ENCODE measurements at places on chromosomes 11 and 22. TPM values are rescaled to one million over a fixed set of nuclear protein-coding genes. Genes with fewer than 3 reads are reported as not detected.
A peak's percentile ranks its signal among the peaks of the same experiment; 100 is the strongest.

GRCh38 chr22:20319041-20319744 lies 667 bp downstream of the DGCR6L start:
- H3K4me3 ChIP-seq = peak overlapping the region; percentile 81
- H3K27ac ChIP-seq = peak overlapping the region; percentile 52
- no peaks in the 10 kb centered on the region for H3K27me3 ChIP-seq
- peaks cover 35% of the 10 kb centered on the region for H3K4me1 ChIP-seq
- H3K36me3 ChIP-seq = peaks cover 2% of the 10 kb centered on the region

- H3K27me3 ChIP-seq = no peaks in the 10 kb centered on the region
- no peak overlapping the region for H3K27ac ChIP-seq
- no peak overlapping the region for H3K4me3 ChIP-seq
- DNase-seq = no peak
- no peaks in the 10 kb centered on the region for H3K36me3 ChIP-seq
- H3K4me1 ChIP-seq = no peaks in the 10 kb centered on the region
Observed at GRCh38 chr22:35563211-35563610, 22.6 kb downstream of the RASD2 start.

DNA sequence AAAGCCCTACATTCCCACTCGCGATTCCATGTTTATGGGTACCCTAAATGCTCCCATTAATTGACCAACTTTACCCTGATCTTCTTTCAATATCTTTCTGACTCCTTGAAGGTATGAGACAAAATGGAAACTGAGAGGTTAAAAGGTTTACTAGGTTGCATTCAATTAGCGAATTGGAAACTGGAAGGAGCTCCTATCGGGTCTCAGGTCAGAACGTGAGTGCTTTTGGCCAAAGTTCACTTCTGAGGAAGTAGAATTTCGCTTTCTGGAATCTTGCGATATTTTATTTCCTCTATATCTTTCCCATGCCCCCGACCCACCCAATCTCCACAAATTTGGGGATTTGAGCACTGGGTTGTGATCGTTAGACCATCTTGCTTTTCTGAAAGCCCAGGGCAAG lies 2.6 kb downstream of the EHF start:
- DNase-seq = no peak
- peaks cover 12% of the 10 kb centered on the region for H3K27me3 ChIP-seq
- peaks cover 12% of the 10 kb centered on the region for H3K4me1 ChIP-seq
- H3K36me3 ChIP-seq = no peaks in the 10 kb centered on the region
- no peak overlapping the region for H3K27ac ChIP-seq
- no peak overlapping the region for H3K4me3 ChIP-seq

GRCh38 chr11:105903113-105903512 lies 118.9 kb downstream of the MSANTD4 start:
- no peaks in the 10 kb centered on the region for H3K4me1 ChIP-seq
- H3K27ac ChIP-seq = no peak overlapping the region
- H3K36me3 ChIP-seq = no peaks in the 10 kb centered on the region
- H3K27me3 ChIP-seq = no peaks in the 10 kb centered on the region
- no peak for DNase-seq

- peaks cover 36% of the 10 kb centered on the region for H3K4me1 ChIP-seq
- H3K27me3 ChIP-seq = no peaks in the 10 kb centered on the region
- H3K36me3 ChIP-seq = no peaks in the 10 kb centered on the region
- peak overlapping the region; percentile 23 for H3K27ac ChIP-seq
- peak overlapping the region; percentile 89 for H3K4me3 ChIP-seq
Observed at GRCh38 chr11:73141031-73141308, 1.1 kb downstream of the FCHSD2 start.

DNA sequence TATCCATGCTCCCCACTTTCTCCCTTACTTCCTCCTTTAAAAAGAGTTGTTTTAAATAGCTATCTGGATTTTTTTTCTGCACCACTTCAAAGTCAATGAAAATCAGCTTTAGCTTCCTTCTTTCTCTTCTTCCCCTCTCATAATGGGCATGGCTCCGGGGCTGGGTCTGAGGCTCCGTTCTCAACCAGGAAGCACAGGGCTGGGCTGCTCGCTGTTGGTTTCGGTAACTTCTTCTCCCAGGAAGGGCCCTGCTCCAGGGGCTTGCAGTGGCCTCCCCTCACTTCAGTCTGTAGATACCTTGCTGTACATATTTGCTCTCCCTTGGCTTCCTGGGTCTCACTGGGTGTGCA lies 23.8 kb downstream of the MICAL2 start:
- peaks cover 23% of the 10 kb centered on the region for H3K4me1 ChIP-seq

- H3K4me1 ChIP-seq = no peaks in the 10 kb centered on the region
- H3K36me3 ChIP-seq = no peaks in the 10 kb centered on the region
- H3K27ac ChIP-seq = no peak overlapping the region
- no peaks in the 10 kb centered on the region for H3K27me3 ChIP-seq
Observed at GRCh38 chr11:36116161-36116560, 172.3 kb downstream of the LDLRAD3 start.

- H3K4me3 ChIP-seq = no peak overlapping the region
- no peak overlapping the region for H3K27ac ChIP-seq
- H3K27me3 ChIP-seq = no peaks in the 10 kb centered on the region
Observed at GRCh38 chr22:16960884-16961249, 47.2 kb downstream of the GAB4 start.

DNA sequence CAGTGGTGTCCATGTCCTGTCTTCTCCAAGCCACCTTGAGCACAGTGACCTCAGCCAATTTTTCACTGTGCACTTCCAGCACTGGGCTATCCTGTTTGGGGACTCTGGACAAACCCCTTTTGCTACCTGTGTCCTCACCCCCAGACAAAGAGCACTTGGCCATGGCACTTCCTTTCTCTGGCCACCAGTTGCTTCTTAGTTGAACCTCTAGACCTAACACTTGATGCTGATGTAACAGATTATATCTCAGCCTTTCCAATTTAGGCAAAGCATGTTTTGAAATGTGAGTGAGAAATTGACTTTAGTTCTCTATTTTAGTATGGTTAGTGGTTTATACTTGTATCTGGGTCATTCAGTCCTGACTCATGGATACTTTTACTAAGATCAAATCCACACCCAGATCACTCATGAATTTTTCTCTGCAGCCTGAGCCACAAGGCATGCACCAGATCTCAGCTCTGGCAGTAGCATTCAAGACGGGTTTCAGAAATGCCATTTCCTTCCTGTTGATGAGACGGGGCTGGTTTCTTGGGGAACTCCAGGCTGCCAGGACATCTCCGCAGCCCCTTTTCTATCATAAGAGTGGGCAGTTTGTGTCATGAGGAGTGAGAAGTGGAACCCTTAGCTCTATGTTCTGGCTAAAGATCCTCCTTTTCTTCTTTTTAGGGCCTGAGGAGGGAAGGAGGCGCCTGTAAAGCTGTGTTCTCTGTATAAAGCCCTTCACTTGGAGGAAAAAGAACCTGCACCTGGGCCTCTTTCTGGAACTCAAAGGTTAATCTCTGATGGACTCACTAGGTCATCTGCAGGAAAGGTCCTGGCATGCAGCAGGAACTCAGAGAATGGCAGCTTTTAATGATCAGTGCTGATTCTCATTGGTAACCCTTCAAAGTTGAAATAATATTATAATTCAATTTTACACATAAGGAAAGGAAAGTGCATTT lies 185.6 kb upstream of the TENM4 start:
- no peak for DNase-seq
- H3K27me3 ChIP-seq = no peaks in the 10 kb centered on the region
- H3K36me3 ChIP-seq = no peaks in the 10 kb centered on the region
- H3K4me1 ChIP-seq = no peaks in the 10 kb centered on the region
- H3K4me3 ChIP-seq = no peak overlapping the region

- no peak overlapping the region for H3K4me3 ChIP-seq
- DNase-seq = no peak
- no peaks in the 10 kb centered on the region for H3K27me3 ChIP-seq
- H3K36me3 ChIP-seq = no peaks in the 10 kb centered on the region
- H3K27ac ChIP-seq = no peak overlapping the region
Observed at GRCh38 chr22:34950489-34950888, 115.5 kb upstream of the ISX start.

GRCh38 chr22:27754247-27754887 lies 47.2 kb downstream of the MN1 start:
- no peaks in the 10 kb centered on the region for H3K27me3 ChIP-seq
- H3K4me1 ChIP-seq = peaks cover 6% of the 10 kb centered on the region
- H3K4me3 ChIP-seq = no peak overlapping the region
- DNase-seq = no peak

DNA sequence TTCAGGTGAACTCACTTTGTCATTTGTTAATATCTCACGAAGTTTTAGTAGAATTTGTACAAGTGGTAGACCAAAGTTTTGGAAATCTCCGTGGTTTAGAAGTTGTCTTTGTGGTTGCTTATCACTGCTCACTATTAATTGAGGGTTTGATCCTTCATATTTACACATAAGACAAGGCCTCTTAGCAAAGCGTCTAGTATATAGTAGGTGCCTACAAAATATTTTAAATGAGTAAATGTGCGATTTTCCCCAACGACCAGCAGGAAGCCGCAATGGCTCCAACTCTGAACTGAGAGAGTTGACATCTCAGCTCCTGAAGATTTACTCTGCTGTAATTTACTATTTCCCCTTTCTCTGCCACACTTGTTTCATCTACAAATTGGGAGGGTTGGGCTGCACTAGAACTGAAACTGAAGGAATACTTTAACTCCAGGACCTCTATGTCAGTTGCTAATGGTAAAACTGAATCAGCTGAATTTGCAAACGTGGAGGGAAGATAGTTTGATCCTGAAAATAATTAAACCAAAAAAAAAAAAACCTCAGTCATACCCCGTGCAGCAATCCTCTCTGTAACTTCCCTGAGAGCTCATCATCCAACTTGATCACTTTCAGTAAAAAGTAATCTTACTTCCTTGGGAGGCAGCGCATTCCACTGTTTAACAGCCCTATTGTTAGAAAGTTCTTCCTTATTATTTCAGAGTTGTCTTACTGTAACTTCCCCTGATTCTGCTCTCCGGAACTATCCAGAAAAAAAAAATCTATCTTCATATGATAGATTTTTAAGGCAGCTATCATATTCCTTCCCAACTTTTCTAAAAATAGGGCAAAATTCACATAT lies 1.3 kb upstream of the SBF2 start:
- H3K4me1 ChIP-seq = peaks cover 22% of the 10 kb centered on the region
- no peaks in the 10 kb centered on the region for H3K36me3 ChIP-seq
- DNase-seq = no peak
- no peak overlapping the region for H3K27ac ChIP-seq
- no peak overlapping the region for H3K4me3 ChIP-seq
- H3K27me3 ChIP-seq = peaks cover 24% of the 10 kb centered on the region

DNA sequence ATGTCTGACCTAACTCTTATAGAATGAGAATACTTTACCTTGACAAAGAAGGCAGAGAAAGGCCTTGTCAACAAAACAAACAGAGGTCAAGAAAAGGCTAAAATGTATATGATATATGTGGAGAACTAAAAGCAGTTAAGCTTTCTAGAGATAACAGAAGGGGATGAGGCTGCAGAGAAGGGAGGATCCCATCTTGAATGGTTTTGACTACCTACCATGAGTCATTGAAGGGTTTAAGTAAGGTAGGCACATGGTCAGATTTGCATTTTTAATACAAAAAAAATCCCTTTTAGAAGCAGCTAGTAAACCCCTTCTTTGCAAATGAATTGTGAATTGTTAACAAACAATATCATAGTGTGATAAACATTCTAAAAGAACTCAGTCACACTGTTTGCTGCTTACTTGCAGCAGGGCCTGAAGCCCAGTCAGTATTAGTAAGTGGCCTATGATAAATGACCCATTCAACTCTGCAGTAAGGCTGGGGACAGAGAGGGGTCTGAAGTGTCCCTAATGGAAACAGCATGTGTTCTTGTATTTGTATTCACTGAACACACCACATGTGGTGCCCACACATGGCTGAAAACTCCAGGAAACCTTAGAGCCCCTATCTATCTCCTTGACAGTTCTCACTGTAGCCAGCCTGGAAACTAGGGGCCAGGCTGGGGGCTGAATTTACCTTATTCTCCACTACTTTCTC lies 328.8 kb upstream of the PITPNB start:
- no peak overlapping the region for H3K4me3 ChIP-seq
- H3K4me1 ChIP-seq = no peaks in the 10 kb centered on the region
- H3K27me3 ChIP-seq = no peaks in the 10 kb centered on the region
- no peak overlapping the region for H3K27ac ChIP-seq
- no peaks in the 10 kb centered on the region for H3K36me3 ChIP-seq
- no peak for DNase-seq

GRCh38 chr11:128261011-128261421 lies 326.3 kb downstream of the ETS1 start:
- no peak overlapping the region for H3K27ac ChIP-seq
- H3K4me3 ChIP-seq = no peak overlapping the region
- peaks cover 6% of the 10 kb centered on the region for H3K4me1 ChIP-seq
- H3K27me3 ChIP-seq = no peaks in the 10 kb centered on the region
- H3K36me3 ChIP-seq = no peaks in the 10 kb centered on the region

- no peak for DNase-seq
- H3K36me3 ChIP-seq = no peaks in the 10 kb centered on the region
- no peaks in the 10 kb centered on the region for H3K4me1 ChIP-seq
- H3K27ac ChIP-seq = no peak overlapping the region
Observed at GRCh38 chr22:33476206-33476605, 418.0 kb upstream of the SYN3 start.

GRCh38 chr11:130139401-130139800 lies 20.2 kb upstream of the ST14 start:
- DNase-seq = no peak
- H3K4me3 ChIP-seq = no peak overlapping the region
- no peaks in the 10 kb centered on the region for H3K27me3 ChIP-seq
- no peaks in the 10 kb centered on the region for H3K4me1 ChIP-seq
- peaks cover 23% of the 10 kb centered on the region for H3K36me3 ChIP-seq

GRCh38 chr11:77046060-77046501 lies 11.9 kb downstream of the B3GNT6 start:
- H3K4me1 ChIP-seq = peaks cover 7% of the 10 kb centered on the region
- no peak overlapping the region for H3K27ac ChIP-seq
- H3K36me3 ChIP-seq = no peaks in the 10 kb centered on the region

DNA sequence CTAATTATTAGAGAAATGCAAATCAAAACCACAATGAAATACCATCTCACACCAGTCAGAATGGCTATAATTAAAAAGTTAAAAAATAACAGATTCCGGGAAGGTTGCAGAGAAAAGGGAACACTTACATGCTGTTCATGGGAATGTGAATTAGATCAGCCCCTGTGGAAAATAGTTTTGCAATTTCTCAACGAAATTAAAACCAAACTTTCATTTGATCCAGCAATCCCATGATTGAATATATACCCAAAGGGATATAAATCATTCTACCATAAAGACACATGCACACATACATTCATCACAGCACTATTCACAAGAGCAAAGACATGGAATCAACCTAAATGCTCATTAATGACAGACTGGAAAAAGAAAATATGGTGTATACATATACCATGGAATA lies 32.5 kb downstream of the NOX4 start:
- no peaks in the 10 kb centered on the region for H3K36me3 ChIP-seq
- no peaks in the 10 kb centered on the region for H3K27me3 ChIP-seq
- H3K4me3 ChIP-seq = no peak overlapping the region
- no peaks in the 10 kb centered on the region for H3K4me1 ChIP-seq
- no peak for DNase-seq

SCGB1D2 gene
- not detected for total RNA-seq

OR6A2 gene
- total RNA-seq = not detected

PLXNB2 gene
- total RNA-seq = 6.0 TPM

SMC1B gene
- total RNA-seq = not detected

SLC22A8 gene
- total RNA-seq = not detected

PANX3 gene
- total RNA-seq = not detected
